ENCODE measurements at places on chromosomes 16 and 17.

DNA sequence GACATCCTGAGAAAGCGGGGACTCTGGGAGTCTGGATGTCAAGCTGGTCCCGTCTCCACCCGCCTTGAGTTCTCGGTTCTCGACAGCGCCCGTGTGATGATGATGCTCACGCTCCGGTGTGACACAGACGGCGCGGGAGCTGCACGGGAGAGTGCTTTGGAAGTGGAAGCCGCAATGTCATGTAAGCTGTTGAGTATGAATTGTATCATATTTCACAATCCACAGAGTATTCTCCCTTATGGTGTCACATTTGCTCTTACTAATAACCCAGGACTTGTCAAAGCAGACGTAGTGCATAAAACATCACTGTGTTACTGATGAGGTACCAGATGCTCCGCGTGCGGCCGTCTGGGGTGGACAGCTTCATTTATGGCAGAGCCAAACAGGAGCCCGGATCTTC lies 217.5 kb upstream of the CHMP6 start:
- peak; percentile 52 for DNase-seq

DNA sequence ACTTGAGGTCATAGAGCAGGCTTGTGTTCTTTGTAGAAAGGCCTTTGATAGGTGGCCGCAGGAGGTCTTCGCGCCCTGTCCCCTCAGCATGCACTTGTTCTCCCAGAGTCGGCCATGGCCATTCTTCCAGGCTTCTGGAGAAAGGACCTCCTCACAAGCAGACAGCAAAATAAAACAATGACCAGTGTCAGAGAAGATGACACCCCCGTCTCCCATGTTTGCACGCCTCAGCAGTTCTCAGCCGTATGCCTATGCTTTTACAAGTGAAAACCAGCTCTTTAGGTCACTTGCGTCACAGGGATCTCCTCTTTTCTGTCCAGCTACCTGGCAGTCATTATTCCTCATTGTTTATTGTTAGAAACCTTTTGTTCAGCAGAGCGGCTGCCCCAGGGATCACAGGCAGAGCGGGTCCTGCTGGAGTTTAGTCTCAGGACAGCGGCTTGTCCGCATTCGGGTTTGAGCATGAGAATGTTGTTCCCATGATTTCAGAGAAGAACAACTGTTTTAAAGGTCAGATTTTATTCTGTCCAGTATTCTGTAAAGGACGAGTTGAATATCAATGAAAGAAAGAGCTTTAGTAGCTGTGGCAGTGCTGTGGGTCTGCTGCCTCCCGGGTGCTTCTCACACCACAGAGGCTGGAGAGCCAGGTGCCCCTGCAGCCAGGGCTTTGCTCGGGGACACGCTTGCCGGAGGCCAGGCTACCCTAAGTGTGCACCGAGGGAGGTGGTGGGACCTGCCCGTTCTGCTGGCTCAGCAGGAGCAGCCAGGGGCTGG lies 123.9 kb downstream of the RPTOR start:
- DNase-seq = no peak

DNA sequence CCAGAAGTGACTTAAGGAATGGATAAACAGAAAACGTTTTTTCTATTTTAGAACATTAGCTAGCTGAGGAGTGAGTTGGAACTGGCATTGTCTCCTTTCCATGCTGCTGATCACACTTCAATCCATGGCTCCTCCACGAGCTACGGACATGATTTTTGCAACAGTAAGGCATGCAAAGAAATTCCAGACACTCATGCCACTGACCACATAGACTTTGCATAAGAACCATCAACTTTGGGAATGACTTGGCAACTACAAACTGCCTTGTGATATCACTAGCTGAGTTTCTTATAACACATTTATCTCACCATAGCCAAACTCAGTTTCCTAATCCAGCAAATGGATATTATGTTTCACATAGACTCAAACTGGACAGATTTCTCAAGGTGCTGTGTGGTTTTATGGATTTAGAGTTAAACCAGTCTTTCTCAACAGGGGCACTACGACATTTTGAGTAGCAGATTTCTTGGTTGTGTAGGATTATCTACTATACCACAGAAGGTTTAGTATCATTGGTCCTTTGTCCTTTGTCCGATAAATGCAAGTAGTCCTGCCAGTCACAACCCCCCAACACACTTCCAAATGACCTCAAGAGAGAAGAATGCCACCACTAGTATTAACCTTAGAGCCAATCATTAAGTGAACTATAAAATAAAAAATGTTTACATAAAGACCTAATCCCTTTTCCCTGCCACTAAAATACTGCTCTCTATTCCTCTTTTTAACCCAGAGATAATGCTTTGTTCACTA lies 48.3 kb upstream of the C17orf78 start:
- no peak for DNase-seq

DNA sequence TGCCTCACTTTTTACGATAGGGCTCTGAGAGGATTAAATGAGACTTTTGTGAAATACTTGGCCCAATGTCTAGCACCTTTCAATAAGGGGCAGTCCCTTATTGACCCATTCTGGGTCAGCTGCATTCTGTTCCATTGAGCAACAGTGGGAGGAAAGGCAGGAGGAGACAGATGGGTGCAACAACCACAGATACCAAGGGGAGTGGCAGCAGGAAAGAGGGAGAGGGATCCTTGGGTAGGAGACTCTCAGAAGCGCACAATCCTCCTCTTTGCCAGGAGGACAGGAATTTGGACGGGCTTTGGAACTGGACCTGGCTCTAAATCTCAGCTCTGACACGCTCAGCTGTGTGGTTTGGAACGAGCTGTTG lies 3.5 kb downstream of the PIPOX start:
- no peak for DNase-seq

DNA sequence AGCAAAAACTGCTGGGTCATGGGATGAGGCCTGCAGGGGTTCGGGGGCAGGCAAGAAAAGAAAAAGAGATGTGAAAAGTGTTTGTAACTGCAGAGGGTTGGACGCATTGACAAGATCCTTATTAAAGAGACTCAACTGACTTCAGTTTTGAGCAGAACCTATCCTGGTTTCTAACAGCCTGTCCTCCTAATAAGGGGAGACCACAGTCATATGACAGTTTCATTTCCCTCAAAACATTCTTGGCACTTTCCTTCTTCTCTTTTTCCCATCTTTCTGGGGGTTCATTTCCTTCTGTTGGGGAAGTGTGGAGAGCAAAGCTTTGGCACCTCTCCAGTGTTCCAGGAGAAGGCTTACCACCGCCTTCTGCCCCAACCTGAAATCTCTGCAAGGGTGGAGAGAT lies 118.5 kb downstream of the MAF start:
- DNase-seq = no peak

DNA sequence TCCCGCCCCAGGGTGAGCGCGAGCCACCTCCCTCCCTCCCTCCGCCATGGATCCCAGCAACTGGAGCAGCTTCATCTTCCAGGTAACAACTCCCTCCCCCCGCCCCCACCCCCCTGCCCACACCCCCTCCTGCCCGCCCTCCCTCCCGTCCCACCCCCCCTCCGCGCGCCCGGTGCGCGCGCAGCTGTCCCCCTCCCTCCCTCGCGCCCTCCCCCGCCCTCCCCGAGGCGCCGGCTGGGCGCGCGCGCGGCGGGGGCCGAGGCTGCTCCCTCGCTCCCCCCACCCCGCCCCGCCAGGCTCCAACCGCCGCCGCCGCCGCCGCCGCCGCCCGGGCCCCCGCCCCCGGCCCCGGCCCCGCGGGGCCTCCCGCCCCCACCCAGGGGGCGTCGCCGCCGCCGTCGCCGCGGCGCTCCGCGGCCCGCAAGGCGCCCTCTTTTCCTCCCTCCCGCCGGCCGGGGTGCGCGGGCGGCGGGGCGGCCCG lies at the start of gene MAZ:
TSS of gene MAZ (plus strand) at position 431 of the 481 bp plus-strand sequence. CDS start 173 bp downstream, outside the sequence.
- DNase-seq = peak; percentile 85

DNA sequence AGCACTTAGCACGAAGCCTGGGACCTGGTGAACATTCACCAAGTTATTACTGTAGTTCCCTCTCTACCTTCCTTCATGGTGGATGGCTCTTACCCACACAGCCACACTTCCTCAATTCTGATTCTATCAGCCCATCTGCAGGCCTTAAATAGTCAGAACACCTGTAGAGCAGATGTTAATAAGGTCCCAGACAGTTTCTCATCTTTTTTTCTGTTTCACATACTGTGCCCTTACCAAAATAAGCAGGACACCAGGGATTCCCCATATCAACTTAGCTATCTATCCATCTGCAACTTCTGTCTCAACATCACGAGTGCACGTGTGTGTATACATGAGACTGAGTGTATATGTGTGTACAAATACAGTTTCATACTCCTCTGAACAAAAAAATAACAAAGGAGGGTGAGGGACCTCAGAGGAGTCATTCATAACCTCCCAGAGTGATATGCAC lies 2.8 kb downstream of the RECQL5 start:
- DNase-seq = no peak
